ENCODE measurements at places on chromosomes 12 and 14.

GRCh38 chr12:44431647-44432343, 444.3 kb downstream of the NELL2 start:
- no peak for DNase-seq

GRCh38 chr14:48786498-48786897, 799.7 kb downstream of the RPS29 start:
- no peak for DNase-seq

DNA sequence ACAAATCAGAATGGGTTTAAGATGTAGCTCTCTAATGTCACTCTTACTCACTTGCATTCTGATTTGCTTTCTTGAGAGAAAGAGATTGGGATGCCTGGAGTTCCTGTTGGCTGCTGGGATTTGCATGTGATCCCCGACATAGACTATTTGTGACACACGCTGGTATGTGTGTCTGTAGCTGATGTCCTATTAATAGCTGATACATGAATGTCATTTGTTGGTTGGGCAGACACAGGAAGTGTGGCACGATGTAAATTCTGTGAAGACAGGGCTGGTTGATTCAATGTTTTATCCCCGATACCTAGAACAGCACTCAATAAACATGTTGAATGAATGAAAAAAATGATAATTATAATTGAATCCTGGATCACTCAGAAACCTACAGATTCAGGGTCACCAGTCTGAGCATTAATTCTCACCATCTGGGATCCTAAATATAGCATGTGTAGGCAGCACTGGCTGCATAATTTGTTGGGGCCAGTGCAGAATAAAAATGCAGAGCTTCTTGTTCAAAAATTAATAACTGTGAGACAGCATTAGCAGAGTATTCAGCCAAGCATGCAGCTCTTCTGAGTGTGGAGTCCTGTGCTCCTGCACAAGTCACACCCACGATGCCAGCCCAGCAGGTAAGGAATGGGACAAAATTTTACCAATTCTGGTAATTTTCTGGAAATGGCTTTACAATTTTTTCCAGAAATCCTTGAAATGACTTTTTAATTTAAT, 35.5 kb upstream of the SOCS2 start:
- no peak for DNase-seq

DNA sequence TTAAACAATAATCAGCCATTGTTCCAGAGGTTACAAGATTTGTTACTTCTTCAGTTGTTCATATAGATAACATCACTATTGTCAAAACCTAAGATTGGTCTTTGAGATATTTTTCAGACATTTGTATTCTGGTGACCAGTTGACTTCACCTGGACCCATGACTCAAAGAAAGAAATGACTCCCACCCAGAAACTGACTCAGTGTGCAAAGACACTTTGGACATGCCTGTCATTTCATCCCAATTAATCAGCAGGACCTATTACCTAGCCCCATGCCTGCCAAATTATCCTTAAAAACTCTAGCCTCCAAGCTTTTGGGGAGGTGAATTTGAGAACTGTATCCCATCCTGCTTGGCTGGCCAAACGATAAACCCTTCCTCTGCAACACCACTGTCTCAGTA, 27.7 kb upstream of the TSPAN11 start:
- DNase-seq, result no peak

DNA sequence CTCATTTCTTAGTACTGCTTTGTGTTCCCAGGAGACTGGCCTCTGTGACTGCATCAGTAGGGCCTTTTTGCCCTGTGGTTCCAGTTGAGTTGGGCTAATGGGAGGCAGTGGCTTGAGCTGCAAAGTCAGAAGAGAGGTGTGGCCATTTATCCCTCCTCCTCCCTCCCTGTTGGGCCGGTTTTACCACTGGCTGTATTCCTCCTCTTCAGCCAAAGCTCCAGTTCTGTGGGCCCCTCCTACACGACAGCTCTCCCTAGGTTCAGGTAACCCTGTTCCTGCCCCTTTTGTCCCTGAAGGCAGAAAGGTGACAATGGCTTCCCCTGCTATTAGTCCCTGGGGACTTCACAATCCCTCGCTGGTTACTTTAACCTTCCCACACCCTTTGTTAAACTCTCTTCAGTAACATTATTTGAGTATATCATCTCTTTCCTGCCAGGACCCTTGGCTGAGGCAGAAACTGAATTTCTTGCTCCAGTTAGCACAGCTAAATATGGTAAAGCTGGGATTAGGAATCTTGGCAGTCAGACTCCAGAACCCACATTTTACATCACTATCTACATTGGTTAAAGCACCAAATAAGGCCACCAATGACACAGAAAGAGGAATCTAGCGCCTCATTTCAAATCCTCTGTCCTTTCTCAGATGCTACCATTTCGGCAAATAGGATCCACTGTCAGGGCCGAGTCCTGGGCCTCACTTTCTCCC, 121.9 kb upstream of the SLC35F4 start:
- DNase-seq, result no peak

DNA sequence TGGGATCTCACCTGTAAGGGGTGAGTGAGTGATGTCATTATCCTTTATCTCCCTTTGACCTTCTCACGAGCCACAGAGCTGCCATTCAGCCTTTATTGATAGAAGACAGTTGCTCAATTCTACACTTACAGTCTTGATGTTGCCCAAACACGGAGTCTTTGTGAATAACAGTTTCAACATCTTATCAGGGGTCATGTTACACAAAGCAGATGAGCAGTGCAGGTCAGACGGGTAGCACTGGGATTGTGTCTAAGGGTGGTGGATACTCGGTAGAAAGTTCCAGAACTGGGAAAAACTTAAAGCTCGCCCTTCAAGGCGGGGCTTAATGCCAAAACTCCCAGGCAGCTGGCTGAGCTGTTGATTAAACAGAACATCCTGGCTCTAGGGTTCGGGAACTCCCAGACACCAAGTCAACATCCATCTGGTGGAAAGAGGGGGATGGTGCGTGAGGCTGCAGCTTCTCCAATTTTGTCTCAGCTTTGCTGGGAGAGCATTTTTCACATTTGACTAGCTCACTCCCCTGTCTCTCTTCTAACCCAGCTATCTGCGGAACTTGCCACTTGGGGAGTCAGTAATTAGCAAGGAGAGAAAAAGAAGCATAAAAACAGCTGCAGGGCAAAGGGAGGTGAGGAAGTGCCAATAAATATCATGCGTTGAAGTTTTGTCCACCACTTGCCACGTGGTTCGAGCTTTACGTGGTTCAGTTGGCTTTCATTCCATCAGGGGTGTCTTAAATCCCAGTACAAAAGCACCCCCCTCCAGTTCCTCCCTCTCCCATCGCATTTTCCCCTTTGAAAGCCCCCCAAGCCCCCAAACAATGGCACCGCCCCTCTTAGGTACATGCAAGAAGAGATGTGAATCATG, 31.0 kb downstream of the FOXN4 start:
- no peak for DNase-seq

DNA sequence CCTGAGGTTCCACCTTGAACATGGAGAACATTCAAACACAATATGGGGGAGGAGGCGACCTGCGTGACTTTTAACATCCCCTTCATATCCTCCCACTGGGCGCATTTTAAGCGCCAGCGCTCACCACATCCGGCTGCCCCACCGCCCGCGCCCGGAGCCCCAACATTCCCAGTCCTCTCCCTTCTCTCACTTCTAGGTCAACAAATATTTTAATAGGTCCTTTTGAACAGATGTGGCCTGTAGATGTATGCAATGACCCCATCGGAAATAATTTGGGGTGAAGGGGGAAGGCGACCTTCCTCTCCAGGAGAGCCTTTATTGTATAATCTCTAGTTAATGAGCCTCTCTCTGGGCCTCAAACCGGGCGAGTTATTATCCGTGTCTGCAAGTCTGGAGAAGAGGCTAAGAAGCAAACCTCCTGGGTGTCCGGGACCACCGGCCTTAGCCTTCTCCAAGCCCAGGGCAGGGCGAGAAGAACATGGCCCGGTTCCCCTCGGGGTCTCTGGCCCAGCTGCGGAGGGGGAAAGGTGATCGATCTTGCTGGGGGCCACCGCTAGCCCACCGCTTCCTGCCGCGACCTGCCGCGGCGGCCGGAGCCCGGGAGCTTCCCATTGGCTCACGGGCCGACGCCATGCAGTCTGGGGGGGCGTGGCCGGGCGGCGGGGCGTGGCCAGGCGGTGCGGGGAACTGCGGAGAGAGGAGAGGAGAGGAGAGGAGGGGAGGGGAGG, 83.2 kb upstream of the HMGA2 start:
- DNase-seq, result no peak

- no peak for DNase-seq
These were observed 154.1 kb downstream of the GALC start for GRCh38 chr14:87838931-87839330.

GRCh38 chr12:43482311-43483085, 69.5 kb downstream of the ADAMTS20 start:
- DNase-seq, result no peak

- DNase-seq, result no peak
These were observed 98.5 kb upstream of the SLC24A4 start for GRCh38 chr14:92224358-92224954.

GRCh38 chr14:104507443-104507842, 72.1 kb upstream of the C14orf180 start:
- DNase-seq, result no peak

DNA sequence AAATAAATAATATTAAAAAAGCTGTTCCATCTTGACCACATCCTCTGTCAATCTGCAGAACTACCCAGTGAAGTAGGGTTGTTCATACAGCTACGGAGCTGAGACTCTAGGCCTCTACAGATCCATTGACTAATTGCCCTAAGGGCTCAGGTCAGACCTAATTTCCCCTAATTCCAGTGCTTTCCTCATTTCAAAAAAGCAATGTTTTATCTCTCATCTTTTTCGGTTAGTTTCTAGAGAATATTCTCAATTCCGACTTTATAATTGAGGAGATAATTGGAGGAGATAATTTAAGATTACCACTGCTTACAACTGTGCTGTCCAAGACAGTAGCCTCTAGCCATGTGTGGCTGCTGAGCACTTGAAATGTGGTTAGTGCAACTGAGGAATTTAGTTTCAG, 167.1 kb downstream of the KIF21A start:
- no peak for DNase-seq

DNA sequence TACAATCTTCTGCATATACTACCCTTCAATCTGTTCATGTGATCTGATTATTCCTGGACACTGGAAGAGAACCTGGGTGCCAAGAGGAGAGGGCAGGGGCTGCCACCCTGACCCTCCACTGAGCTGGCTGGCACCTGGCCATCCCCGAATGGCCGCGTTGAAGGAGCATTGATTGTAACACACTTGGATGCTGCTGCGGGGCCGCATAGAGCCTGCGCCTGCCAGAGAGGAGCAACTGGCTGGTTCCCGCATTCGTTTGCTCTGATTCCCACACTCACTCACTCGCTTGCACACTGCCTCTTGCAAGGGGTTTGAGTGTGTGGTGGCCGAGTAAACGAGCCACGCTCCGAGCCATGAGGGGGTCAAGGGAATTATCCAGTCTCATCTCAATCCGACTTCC, 32.4 kb downstream of the PSEN1 start:
- DNase-seq, result no peak

DNA sequence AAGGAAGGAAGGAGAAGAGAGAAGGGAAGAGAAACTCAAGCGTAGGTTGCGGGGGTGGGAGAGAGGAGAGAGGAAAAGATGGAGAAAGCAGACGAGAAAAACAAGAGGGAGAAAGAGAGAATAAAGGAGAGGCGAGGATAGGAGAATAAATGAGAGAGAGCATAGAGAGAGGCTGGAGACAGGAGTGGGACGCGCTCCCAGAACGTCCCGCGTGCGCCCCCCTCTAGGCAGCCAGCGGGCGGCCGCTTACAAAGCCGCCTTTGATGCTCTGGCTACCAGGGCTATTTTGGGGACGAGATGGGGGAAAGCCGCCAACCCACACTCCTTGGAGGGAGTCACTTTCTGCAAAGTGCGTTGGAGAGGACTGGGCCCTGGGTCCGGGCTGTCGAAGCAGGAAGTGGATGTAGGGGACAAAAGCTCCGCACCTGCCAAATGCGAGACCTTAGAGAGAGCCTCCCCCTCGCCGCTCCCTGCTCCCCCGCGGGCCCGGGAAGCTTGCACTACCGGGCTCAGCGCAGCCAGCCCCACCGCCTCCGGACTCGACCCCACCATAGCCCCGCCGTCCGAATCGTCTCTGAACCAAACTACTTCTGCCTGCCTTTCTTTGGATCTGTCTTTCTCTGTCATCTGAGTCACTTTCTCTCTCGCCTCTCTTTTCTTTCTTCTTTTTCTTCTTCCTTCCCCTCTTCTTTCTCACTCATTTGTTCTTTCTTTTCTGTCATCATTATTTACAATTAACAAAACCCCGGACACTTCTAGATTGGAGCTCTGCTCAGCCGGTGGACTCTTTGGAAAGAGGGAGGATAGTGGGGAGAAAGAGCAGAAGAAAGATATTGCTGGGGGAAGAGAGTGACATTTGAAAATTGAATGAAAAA, 8.0 kb downstream of the ASCL1 start:
- no peak for DNase-seq

GRCh38 chr14:52901357-52901980, 49.4 kb downstream of the FERMT2 start:
- DNase-seq, result no peak

- no peak for DNase-seq
These were observed 87.9 kb downstream of the PLEKHA5 start for GRCh38 chr12:19217446-19217845.

DNA sequence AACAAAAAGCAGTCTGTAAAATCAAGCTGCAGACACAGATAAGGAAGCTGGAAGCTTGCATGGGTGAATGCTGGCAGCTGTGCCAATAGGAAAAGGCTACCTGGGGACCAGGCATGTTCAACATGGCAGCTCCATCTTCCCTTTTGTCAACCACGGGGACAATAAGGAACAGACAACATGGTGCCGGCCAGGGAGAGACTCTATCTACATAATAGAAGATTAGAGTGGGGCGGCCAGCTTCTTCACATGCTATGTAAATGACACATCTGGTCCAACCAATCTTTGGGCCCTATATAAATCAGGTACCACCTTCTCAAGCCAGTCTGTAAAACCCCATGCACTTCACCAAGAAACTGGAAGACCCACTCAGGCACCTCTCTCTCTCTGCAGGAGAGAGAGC, 157.6 kb downstream of the SUDS3 start:
- no peak for DNase-seq

DNA sequence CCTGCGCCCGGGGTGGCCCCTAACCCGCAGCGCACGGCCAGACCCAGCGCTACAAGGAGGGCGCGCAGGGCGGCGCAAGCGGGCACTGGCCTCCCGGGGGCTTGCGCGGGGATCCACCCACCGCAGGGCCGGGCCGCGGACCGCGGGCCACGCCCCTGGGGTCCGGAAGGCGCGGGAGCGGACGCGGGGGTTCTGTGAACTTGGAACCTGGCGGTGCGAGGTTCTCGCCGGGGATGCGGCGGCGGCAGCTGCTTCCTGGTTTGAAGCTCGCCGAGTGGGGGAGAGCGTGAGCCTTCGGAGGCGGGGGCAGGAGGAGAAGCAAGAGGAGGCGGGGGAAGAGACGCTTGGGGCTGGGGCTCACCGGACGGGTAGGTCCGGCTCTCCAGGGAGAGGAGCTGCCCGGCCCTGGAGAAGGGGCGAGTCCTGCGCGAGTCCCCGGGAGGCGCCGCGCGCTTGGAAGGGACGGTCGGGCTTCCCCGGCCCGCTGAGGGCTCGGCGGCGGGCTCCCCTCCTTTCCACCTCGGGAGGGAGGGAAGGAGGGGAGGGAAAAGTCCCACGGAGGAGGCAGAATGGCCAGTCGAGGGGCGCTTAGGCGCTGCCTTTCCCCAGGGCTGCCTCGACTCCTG, at the start of gene PRKCH:
Gene PRKCH, plus strand, starts transcription at position 195 of the 626 bp plus-strand sequence. CDS start 523 bp downstream, outside the sequence.
- DNase-seq, result no peak

Measured in NCI-H1048 (cell line).